Fibroblast of the aortic adventitia (primary cell): ENCODE measurements at places on chromosomes 11 and 22. TPM values are rescaled to one million over a fixed set of nuclear protein-coding genes. Genes with fewer than 3 reads are reported as not detected.

IL18BP gene
- total RNA-seq, result 1.1 and 2.2 TPM in 2 replicates

MS4A3 gene
- not detected in 2 replicates for total RNA-seq

GAL3ST3 gene
- total RNA-seq, result not detected in 2 replicates

PARVB gene
- 23.0 and 30.6 TPM in 2 replicates for total RNA-seq

FAT3 gene
- total RNA-seq, result 1.7 and 2.2 TPM in 2 replicates

MRGPRX4 gene
- total RNA-seq, result not detected in 2 replicates

OR2AG1 gene
- total RNA-seq, result not detected in 2 replicates
